Renal cortex interstitium (tissue), 15 donors: ENCODE measurements at places on chromosomes 7 and 10. TPM values are rescaled to one million over a fixed set of nuclear protein-coding genes. Genes with fewer than 3 reads are reported as not detected.
A peak's percentile ranks its signal among the peaks of the same experiment; 100 is the strongest.

FIGNL1 gene
- 26.5 TPM for polyA plus RNA-seq

CAMK2B gene
- polyA plus RNA-seq, result 1.7 TPM

MSMB gene
- polyA plus RNA-seq, result not detected

TET1 gene
- polyA plus RNA-seq, result 11.6 TPM

CYP2W1 gene
- 2.7 TPM for polyA plus RNA-seq

LIPJ gene
- polyA plus RNA-seq, result 0.38 TPM

MYL7 gene
- polyA plus RNA-seq, result 0.62 TPM

NAMPT gene
- 62.5 TPM for polyA plus RNA-seq

CTAGE8 gene
- polyA plus RNA-seq, result 5.0 TPM

TWIST1 gene
- 7.9 TPM for polyA plus RNA-seq

DNA sequence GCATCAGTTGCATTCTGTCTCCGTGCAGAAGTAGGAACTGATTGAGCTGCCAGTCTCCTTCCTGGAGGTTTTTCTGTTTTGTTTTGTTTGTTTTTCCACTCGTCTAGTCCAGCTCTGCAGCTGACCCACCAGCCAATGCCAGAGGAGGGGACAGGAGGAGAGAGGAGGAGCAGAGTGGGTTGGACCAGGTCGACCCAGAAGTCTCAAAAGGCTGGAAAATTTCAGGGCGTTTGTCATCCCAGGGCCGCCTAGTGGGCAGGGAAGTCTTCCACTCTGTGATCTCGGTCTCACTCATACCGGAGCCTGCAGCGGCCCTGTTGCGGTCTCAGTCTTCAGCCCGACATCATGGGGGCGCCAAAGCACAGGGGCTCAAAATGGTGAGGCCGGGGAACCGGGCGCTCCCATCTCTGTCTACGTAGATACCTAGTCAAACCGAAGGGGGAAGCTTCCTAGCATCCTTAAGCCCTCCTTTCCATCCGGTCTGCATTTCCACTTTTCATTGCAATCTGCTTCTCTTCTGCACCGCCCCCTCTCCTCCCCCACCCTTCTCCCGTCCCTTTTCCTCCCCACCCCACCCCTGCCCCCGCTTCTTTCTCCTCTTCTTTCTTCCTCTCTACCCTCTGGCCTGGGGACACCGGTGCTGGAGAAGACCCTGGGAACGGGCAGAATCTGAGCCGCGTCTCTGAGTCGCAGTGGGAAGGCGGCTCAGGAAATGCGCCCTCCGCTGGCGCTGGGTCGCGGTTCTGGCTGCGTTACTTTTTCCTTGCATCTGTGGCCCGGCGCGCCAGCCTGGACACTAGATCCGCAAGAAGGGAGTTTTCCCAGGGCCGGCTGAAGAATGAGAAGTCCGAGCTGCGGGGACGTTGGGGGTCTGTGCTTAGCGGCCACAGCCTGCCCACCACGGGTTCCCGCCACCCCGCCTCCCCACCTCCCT is 16.2 kb upstream of the PAX2 start:
- DNase-seq, result no peak

GRCh38 chr10:93152136-93152535 is 78.4 kb downstream of the CYP26A1 start:
- no peak for DNase-seq

GRCh38 chr10:129350690-129351089 is 116.4 kb upstream of the MGMT start:
- no peak for DNase-seq

- DNase-seq, result no peak
Measured at GRCh38 chr7:25894002-25894901, 257.7 kb upstream of the NFE2L3 start.

DNA sequence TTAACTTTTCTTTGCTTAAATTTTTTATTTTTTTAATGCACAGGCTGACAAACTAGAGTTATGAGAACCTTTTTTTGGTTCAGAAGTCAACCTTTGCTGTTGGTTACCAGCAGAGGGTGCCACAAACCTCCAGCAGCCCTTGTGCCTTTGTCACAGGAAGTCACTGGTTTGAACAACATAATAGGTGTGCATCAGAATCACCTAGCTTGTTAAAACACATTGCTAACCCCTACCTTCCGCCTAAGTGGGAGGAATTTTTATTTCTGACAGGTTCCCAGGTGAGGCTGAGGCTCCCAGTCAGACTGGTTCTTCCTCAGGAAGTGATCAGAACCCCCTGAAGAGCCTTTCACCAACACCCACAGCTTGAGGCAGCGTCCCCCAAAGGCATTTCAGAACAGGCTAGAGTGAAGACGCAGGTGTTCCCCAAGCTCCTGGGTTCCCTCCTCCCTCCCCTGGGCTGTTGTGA is 22.6 kb upstream of the VDAC2 start:
- no peak for DNase-seq

- no peak for DNase-seq
Measured at GRCh38 chr7:100708395-100708794, 2.5 kb downstream of the POP7 start.

DNA sequence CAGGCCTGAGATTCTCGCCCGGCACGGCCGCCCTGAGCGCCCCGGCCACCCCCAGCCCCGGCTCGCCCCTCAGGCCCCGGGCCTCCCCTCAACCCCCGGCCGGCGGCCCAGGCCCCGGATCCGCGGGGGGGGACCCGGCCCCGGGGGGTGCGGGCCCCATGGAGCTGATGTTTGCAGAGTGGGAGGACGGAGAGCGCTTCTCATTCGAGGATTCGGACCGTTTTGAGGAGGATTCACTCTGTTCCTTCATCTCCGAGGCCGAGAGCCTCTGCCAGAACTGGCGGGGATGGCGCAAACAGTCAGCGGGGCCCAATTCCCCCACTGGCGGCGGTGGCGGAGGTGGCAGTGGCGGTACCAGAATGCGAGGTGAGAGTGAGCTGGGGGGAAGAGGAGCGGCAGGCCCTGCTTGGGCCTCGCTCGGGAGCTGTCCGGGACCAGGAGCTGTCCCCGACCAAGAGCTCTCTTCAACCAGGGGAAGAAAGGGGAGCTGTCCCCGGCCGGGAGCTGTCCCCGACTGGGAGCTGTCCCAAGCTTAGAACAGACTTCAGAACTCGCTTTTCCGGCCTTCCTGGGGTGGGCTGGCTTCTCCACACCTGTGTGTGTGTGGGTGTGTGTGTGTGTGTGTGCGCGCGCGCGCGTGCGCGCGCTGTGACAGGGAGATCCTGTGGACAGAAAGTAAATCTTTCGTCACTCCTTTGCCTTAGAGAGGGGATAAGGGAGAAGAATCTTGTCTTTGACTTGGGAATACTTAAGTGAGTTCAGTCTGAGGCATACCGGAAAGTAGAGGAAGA is 510 bp downstream of the ZSWIM8 start:
- no peak for DNase-seq

GRCh38 chr7:78125884-78126283 is 327.3 kb downstream of the PHTF2 start:
- no peak for DNase-seq

GRCh38 chr7:25675789-25676474 is 447.6 kb upstream of the NPVF start:
- no peak for DNase-seq

DNA sequence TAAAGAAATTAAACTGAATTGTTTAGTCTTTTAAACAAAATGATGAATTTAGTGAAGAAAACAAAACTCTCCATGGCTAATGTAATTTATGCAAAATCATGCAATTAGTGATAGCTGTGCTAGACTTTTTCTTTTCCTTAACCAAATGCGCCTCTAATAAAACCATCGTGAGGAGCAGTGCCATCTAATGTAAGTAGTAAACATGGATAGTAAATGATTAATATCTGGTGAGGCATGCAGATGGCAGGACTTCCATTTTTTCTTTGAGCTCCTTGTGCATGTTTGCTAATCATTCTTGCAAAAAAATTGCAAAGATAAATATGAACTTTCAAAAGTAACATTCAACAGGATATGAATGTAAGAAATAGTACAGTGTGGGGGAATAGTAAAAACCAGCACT is 2.3 kb downstream of the INSYN2A start:
- no peak for DNase-seq

DNA sequence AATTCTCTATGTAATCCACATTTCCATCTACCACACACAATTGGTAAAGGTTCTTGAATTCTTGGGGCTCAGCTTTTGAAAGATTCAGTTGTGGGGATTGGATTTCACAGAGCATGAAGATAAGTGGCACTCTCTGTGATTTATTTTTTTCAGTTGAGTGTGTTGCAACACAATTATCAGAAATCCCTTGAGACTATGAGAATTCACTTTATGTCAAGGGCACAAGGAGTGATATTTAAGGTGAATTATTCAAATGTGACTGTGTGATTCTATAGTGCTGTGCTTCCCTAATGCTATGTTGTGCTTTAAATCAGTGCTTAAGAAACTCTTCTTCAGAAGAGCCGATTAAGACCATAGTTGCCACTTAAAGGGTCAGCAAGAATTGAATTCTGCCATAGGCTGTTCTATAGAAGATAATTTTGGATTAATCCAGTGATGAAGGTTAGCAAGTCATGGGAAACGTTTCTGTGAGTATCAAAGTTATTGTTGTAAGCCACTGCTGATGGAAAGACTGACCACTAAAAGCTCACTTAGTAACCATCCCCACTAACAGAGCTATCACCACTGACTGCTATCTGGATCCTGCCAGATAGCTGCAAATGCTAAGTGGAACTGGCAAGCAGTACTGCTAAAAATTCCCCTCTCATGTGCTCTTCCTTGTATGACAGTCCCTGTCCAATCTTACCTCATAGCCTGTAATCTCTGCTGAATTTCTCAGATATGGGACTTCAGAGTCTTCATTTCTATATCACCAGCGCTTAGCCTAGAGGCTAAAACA is 134.0 kb upstream of the SEMA3D start:
- DNase-seq, result no peak

DNA sequence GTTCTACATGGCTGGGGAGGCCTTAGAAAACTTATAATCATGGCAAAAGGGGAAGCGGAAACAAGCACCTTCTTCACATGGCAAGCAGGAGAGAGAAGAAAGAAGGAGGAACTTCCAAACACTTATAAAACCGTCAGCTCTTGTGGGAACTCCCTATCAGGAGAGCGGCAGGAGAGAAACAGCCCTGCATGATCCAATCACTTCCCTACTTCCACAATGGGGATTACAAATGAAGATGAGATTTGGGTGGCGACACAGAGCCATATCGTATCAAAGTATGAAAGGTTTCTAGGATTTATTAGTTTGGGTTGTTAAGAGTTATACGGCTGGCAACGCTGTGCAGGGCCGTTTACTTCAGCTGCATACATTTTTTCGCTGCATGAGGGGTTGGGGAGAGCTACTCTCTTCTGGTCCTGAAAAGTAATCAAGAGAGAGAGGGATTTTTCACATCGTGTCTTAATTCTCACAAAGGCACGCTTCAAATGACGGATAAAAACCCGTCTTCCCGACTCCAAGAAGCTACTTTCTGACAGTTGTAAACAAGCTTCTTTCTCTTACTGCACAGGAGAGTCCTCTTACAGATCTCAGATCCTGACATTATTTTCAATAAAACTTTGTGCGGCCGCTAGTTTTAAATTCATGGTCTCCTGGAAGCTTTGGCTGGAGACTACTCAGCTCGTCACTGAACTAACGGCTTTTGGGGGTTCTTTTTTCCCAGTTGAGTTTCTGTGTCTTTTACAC is 751 bp upstream of the GTPBP10 start:
- DNase-seq, result peak; percentile 16

DNA sequence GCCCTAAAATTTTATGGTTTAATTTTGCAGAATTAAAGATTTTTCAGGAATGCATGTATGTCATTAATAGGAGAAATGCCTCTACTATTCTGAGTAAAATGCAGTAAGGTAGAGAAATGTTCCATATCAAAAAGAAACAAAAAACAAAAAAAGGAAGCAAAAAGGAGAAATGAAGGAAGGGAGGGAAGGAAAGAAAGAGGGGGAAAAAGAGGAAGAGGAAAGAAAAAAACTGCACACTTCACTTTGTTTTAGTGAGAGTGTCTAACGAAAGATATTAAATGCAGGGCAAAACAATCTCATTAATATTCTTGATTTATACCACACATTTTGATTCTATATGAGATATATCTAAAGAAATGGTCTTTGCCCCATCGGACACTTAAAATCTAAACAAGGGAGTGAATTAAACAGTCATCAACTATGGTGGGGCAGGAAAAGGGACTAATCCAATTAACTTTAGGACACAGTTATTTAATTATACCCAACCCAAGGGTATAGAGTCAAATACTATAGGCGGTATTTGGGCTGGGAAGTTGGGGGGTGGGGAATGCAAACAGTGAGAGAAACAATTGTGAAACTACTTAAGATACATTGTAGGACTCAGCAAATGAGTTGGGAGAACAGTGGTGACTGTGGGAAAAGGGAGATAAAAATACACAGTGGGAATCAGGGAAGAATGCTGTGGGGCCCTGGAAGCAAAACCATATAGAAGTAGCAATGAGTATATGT is 27.0 kb downstream of the IMMP2L start:
- no peak for DNase-seq

DNA sequence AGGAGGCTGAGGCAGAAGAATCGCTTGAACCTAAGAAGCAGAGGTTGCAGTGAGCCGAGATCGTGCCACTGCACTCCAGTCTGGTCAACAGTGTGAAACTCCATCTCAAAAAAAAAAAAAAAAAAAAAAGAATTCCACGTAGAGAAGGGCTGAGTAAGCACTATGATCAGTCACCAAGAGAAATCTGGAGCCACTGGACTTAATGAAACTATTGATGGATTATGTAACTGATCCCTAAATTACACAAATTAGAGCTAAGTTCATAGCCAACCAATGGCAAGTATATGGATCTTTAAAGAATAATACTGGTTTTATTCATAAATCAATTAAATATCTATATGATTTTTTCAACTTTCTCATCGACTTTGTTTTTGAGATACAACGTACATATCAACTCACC is 72.2 kb upstream of the ABLIM1 start:
- no peak for DNase-seq

DNA sequence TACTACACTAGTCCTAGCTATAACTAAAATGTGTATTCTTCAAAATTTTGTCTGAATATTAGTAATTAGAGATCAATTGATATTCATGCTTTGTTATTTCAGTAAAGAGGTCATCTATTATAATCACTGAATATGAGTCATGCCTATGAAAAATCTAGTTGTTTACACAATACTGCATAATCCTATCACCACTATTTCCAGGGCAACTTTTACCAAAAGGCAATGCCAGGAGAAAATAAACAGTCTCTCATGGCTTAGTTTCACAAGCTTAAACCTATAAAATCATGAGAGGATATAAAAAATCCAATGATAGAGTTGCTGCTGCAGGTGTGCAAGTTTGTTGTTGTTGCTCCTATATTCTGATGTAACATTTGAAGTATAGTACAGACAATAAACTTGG is 149.9 kb upstream of the COL1A2 start:
- DNase-seq, result no peak

- no peak for DNase-seq
Measured at GRCh38 chr10:72702868-72703581, 11.1 kb downstream of the MCU start.
